AG09309 (cell line): ENCODE measurements at places on chromosomes 6 and 20.

DNA sequence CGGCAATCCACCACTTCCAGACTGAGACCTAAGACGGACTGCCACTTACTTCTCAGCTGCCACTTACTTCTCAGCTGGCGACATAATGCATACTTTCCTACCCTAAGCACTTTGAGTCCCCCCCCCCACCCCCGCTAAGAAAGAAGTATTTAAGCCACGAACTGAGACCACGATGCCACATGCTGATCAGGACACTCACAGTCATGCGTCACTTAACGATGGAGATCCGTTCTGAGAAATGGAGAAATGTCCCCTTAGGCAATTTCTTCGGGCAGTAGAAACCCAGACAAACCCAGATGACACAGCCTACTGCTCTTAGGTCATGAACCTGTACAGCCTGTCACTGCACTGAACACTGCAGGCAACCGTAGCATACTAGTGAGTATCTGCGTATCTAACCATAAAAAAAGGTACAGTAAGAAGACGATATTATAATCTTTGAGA is 690 bp downstream of the IFNGR1 start:
- no peak for DNase-seq

DNA sequence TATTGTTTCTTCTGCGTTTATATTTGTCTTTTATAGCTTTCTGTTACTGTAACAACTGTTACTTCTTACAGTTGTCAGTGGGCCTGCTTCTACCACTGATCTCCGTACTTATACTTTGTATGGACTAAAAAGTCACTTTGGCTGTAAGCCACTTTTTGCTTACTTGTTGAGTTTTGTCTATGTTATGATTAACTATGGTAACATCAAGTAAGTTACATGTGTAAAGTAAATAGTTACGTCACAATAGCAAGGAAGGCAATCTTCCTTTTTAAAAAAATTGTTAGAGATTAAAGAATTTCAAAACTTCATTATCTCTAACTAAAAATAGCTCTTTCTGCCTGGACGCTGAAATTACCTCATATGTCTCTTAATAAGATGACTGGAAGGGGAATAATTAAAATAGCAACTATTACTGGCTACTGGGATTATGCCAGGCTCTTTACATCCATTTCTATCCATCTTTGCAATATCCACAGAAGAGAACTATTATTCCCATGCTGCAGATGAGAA is 10.9 kb downstream of the TFB1M start:
- DNase-seq = no peak

DNA sequence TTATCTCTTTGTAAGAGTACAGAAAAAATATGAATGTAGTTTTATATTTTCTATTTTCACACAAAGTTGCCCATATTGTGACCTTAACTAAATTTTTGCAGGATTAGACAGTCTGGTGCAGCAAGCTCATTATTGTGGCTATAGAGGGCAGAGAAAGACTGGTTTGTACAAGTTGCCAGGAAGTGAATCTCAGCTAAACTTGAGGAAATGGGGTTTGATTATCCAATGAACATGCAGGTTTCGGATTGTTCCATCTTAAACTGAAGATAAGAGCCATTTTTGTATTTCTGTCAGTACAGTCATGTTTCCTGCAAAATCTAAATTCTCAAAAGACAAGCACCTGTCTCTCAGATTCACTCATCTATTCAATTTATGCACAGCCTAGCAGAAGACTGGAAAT is 390.9 kb downstream of the MMUT start:
- no peak for DNase-seq

GRCh38 chr6:25971187-25971821 is 8.7 kb downstream of the TRIM38 start:
- DNase-seq = peak; percentile 87

GRCh38 chr6:92139601-92140000 is 1279.8 kb downstream of the EPHA7 start:
- no peak for DNase-seq

DNA sequence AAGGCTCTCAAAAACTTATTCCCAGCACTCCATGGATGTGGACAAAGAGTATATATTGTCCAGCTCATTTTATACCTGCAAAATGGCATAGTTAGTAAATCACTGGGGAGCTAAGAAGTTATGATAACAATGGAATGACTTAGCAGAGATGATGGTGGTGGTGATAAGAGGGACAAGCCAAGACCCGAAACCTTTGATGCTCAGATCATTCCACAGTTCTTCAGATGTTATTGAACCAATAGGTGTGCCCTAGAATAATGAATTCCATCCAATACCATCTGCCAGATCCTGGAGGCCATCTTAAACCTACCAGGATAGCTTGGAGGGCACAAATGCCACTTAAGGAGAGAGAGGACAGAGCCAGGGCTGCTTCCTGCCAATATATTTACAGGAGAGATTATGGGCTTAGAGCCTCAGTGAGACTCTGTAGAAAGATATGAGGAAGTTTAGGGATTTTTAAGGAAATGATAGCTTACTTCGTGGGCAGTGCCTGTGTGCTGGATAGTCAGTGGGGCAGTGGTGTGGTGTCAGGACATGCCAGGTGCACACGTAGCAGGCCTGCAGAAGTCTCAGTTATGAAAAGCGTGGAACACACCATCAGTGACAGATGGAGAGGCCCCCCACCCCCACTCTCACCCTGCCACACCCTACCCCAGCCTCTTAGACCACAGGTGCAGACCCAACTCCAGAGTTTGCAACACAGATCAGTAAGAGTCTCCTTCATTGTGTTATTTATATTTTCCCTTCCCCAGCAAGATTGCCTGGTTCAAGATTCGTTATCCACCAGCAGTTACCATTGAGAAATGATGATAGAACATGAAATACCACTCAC is 209.7 kb upstream of the SUPT3H start:
- DNase-seq = no peak

GRCh38 chr6:137019476-137020272 is 25.1 kb downstream of the IL20RA start:
- no peak for DNase-seq

DNA sequence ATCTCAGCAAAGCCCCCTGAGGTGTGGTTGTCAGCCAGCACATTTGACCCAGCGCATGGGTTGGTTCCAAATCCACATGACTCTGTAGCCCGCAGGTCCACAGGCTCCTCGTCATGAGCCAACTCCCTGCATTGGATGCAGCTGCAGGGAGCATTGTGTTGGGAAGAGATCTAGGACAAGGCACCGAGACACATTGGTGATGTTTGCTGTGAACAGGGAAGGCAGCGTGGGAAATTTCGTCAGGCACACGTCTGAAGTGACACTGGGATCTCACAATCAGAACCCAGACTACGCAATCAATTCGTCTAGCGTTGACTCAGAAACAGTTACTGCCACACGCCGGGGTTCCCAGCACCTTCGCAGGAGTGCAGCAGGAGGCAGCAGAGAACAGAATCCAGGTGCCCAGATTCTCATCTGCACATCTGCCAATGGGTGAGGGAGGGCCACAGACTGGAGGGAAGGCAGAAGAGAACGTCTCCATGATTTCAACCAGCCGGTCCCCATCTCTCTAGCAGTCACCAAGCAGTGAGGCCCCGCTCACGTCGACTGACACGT is 177.0 kb downstream of the TTLL2 start:
- no peak for DNase-seq

DNA sequence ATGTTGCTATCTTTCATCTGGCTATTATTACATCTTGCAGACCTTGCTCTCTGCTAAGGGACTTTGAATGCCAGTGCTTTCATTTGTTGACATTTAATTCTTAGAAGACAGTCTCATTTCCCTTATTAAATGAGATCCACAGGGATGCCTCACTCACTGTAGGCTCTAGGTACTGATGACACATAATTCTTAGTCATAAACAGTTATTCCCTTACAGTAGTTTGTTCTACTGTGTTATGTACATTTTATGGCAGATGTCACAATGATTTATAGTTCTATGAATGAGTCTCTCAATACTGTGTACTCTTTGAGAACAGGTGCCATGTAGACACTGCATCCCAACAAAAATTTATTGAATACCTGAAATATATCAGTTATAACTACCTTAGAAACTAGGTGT is 70.3 kb downstream of the FAM83B start:
- DNase-seq = peak; percentile 37

- no peak for DNase-seq
Measured at GRCh38 chr20:19015351-19016139, 196.9 kb upstream of the SLC24A3 start.

DNA sequence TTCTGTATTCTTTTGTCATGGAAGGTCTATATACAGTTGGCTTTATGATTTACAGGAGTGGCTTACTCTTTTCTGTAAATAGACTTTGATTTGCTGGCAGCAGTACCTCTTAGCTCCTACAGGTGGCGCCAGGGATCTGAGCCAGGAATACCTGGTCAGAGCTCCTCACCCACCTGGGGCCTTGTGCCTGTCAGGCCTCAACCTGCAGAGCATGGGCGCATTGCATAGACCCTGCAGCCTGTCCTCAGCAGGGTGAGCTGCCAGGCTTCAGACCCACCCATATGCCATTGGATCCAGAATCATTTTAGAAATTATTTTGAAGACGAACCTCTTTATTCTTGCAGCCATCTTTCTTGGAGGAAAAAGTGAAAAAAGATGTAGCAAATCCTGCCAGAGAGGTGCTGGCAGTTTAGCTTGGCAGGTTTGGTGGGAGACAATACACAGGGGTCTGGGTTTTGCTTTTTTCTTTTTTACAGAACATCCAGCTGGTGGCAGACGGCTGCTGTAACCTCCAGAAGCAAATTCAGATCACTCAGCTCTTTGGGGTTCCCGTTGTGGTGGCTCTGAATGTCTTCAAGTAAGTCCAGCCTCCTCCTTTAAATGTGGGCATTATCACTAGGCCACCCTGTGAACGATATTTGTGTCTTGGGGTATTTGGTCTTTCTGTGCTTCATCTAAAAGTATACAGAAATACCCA is 149.1 kb downstream of the MTHFD1L start:
- no peak for DNase-seq

GRCh38 chr6:38806271-38806670 is 91.2 kb downstream of the DNAH8 start:
- DNase-seq = no peak

GRCh38 chr6:111652156-111652555 is 46.5 kb upstream of the TRAF3IP2 start:
- no peak for DNase-seq

DNA sequence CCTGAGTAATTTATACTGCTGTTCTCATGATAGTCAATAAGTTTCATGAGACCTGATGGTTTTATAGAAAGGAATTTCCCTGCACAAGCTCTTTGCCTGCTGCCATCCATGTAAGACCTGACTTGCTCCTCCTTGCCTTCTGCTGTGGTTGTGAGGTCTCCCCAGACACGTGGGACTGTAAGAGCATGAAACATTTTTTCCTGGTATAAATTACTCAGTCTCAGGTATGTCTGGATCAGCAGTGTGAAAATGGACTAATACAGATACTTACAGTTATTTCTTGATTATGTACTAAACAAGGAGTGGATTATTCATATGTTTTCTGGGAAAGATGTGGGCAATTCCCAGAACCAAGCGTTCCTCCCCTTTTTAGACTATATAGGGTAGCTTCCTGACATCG is 1.9 kb upstream of the TRIM38 start:
- no peak for DNase-seq

DNA sequence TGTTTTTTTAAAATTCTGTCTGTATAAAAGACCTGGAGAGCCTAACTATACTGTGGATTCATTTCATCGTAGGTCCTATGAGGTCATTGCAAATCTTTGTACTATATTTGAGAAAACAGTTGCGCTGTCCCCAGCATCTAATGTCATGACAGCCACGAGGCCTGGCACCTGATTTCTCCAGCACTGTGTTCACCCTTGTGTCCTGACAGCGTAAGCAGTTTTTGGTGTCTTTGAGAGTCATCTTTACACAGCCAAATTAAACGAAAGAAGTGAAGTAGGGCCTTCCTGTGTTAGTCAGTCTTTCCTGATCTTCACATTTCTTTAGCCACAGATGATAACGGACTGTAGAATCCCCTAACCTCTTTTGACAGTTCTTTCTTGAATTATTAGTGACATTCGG is 70.6 kb upstream of the PHACTR2 start:
- DNase-seq = no peak

DNA sequence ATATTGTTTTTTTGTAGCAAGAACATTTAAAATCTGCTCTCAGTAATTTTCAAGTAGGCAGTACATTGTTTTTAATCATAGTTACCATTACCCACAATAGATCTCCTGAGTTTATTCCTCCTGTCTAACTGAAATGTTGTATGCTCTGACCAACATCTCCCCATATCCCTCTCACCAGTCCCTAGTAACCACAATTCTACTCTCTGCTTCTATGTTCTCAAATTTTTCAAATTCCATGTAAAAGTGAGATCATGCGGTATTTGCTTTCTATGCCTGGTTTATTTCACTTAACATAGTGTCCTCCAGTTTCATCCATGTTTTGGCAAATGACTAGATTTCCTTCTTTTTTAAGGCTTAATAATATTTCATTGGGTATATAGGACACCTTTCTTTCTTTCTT is 300.5 kb downstream of the KCNQ5 start:
- DNase-seq = no peak

DNA sequence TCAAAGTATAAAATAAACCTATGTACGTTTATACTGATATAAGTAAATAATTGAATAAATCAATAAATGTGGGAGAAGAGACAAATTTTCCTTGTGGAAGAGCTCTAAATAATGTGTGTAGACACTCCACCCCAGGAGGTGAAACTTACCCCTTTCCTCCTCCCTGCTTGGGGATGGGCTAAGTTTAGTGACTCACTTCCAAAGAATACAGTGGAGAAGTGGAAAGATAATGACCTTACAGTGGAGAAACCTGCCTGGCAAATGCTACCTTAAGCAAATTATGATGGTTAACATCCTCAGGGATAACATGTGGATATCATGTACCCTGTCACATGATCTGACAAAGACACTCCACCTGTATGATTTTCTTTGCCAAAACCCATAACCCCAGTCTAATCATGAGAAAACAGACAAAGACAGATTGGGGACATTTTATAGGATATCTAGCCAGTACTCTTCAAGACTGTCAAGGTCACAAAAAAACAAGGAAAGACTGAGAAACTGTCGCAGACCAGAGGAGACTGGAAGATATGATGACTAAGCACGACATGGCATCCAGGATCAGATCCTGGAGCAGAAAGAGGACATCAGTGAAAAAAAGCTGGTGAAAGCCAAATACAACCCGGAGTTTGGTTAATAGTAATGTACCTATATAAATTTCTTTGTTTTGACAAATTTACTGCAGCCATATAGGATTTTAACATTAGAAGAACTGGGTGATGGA is 195.5 kb upstream of the PRDM1 start:
- DNase-seq = no peak

- no peak for DNase-seq
Measured at GRCh38 chr6:143197377-143197776, 136.7 kb downstream of the AIG1 start.

GRCh38 chr6:116579143-116579542 is 7.8 kb downstream of the RWDD1 start:
- no peak for DNase-seq

GRCh38 chr6:28336284-28337120 is 554 bp upstream of the ZSCAN31 start:
- DNase-seq = no peak

- no peak for DNase-seq
Measured at GRCh38 chr6:32085759-32086459, 23.2 kb downstream of the TNXB start.

DNA sequence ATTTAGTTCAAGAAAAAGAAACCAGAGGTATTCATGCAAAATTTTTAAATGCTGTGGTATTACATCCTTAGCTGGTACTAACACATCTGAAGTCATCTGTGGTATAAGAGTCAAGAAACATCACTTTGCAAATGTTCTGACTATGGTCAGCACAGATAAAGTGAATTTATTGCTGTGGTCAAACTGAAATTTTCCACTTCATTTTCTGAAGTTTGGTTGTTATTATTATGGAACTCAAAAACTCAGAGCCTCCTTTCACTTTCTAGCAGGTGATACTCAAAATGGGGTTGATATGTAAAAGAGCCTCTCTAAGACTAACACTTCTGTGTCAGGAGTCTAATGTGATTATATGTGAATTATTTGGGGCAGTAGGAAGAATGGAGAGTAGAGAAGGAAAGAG is 257.8 kb downstream of the RNGTT start:
- DNase-seq = no peak
